ENCODE measurements at places on chromosomes 1 and 21. TPM values are rescaled to one million over a fixed set of nuclear protein-coding genes. Genes with fewer than 3 reads are reported as not detected.

Gene KRTAP10-3
- total RNA-seq: not detected

Gene CLIC4
- 777 TPM for total RNA-seq

Gene E2F2
- total RNA-seq: 0.35 TPM

DNA sequence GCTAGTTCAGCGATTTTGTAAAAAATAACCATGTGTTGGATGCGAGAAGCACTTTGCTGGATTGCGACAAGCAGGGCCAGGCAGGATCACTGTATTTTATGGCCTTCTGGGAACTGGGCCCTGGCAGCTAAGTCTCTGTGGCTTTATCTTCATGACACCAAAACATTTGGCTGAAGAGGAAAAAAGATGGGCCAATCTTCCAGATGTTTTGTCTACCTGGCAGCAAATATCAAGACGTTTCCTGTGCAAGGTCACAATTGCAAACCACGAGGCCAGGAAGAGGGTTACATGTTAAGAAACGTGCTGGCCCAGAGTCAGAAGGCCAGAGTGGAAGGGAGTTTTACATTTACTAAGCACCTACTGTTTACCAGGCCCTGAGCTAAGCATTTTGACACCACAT lies 22.1 kb downstream of the GRIK3 start:
- no peaks in the 10 kb centered on the region for H3K27me3 ChIP-seq
- no peak overlapping the region for H3K4me3 ChIP-seq
- no peak for DNase-seq
- no peaks in the 10 kb centered on the region for H3K36me3 ChIP-seq

DNA sequence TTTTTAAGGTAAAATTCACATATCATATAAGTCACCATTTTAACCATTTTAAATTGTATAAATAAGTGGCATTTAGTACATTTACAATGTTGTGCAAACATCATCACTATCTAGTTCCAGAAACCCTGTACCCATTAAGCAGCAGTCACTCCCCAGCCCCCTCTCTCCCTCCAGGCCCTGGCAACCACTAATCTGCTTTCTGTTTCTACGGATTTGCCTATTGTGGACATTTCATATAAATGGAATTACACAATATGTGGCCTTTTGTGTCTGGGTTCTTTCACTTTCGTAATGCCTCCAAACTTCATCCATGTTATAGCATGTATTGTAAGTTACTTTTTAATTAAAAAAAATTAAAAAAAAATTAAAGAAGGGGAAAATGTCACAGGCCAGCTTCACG lies 58.0 kb upstream of the RAB3GAP2 start:
- H3K36me3 ChIP-seq: no peaks in the 10 kb centered on the region
- no peak for DNase-seq
- no peaks in the 10 kb centered on the region for H3K4me1 ChIP-seq
- H3K27me3 ChIP-seq: no peaks in the 10 kb centered on the region

- no peak overlapping the region for H3K4me3 ChIP-seq
- H3K27ac ChIP-seq: no peak overlapping the region
- no peak for DNase-seq
- peaks cover 18% of the 10 kb centered on the region for H3K4me1 ChIP-seq
These were observed 11.4 kb downstream of the AKNAD1 start for GRCh38 chr1:108845446-108845845.

Gene ETV3L
- not detected for total RNA-seq

Gene CFAP107
- not detected for total RNA-seq
